C1 segment of cervical spinal cord (tissue), 14 donors: ENCODE measurements at places on chromosomes 6 and 20.

- no peak for DNase-seq
These were observed 31.6 kb downstream of the GSTA2 start for GRCh38 chr6:52731719-52732118.

GRCh38 chr20:23744817-23745216 lies 5.9 kb downstream of the CST1 start:
- no peak for DNase-seq

DNA sequence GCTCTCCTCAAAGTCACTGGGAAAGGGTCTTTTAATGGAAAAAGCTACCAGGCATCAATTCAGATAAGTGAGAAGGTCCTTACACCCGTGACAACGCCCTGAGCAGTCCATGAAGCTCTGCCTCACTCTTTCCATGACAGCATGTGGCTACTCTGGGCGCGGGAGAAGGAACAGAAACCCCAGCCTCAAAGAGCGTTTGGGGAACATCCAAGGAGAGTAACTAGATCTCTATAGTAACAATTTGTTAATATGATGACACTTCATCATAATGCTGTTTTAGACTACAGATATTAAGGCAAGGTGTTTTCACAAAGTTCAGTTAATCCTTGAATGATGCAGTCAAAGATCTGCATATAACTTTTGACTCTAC lies 55.2 kb downstream of the KIF6 start:
- no peak for DNase-seq

DNA sequence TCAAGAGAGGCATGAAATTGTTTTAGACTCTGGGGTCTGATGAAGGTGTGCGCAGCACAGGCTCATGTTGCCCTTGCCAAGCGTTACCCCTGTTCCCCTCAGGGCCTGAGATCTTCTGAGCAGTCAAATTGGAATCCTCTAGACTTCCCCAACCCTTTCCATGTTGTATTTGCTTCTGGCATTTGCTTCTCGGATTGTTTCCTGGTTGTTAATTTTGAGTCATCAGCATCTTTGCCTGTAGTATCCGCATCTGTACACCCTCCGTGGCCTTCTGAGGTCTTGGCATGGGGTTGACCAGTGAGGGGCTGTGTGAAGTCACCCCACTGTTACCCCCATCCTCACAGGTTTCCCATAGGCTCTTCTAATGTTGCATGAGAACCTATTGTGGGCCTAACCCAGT lies 40.9 kb downstream of the SLC24A3 start:
- no peak for DNase-seq

DNA sequence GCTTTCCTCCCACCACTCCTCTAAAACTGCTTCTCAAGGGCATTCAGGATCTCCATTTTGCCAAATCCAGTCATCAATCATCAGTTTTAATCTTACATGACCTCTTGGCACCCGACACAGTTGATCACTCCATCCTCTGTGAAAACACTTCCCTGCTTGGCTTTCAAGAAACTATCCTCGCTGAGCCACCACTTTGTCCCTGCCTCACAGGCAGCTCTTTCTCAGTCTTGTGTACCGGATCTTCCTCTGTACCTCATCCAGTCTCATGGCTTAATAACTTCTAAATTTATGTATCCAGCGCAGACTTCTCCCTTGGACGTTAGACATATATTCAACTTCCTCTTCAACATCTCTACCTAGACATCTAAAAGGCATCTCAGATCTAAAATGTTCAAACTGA lies 89.9 kb downstream of the BTBD9 start:
- no peak for DNase-seq

DNA sequence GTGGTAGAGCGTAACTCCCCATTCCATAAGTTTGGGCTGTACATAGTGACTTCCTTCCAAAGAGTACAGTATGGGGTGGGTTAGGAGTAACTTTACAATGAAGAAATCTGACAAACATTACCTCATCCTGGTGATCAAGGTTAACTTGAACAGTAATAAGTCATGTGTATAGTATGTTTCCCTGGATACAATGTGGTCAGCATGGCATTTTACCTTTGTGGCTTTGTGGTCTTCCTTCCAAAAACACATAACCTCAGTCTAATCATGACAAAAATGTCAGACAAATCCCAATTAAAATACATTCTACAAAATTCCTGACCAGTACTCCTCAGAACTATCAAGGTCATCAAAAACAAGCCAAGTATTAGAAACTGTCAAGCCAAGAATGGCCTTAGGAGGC lies 225.1 kb downstream of the UBE3D start:
- DNase-seq = no peak

- DNase-seq = no peak
These were observed 63.4 kb downstream of the UBE2V1 start for GRCh38 chr20:50049442-50050026.

DNA sequence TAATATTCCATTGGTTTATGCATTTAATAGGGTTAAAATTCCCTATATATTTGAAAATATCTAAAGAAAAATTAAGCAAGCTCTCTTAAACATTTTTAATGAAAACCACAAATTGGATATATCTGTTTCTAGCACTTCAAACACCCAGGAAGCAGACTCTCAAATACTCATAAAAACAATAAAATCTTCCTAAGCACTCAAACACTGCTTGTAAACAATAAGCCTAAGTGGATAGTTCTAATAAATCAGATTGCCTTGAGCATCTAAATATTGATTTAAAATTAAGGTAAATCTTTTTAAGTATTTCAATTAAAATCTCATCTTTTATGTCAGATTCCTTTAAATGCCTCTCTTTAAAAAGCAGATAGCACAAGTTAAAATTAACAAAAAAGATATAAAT lies 254.4 kb downstream of the KCNQ5 start:
- no peak for DNase-seq
